ENCODE measurements at places on chromosomes 1 and 21. TPM values are rescaled to one million over a fixed set of nuclear protein-coding genes. Genes with fewer than 3 reads are reported as not detected.

Gene TMEM50A
- 70.5 TPM for total RNA-seq

Gene KRTAP19-1
- not detected for total RNA-seq

Gene RGS8
- not detected for total RNA-seq

Gene PIGV
- 6.1 TPM for total RNA-seq

GRCh38 chr1:54396261-54396933 is 9.8 kb downstream of the SSBP3 start:
- DNase-seq, result no peak

- no peak for DNase-seq
Observed at GRCh38 chr1:186957314-186957713, 128.6 kb downstream of the PLA2G4A start.

DNA sequence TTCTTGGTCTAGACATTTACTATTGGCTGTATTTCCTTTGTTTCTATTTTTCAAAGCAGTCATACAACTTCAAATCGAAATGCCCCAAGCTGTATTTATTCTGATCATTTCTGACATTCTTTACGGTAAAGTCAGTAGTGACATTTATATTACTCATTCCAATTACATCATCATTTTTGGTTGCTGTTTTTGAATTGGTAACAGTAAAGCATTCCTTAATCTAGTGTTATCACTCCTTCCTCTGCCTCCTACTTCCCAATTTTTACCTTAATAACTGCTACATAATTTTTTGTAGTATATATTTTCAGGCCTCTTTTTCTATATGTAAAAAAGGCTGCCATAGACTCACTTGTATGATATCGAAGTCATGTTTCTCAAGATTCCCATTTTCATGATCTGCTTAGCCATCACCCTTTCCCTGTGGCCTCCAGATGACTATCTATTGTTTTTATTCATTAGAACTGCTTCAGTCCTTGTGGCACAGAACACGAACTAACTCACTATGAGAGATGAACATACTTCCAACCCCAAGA is 167.2 kb downstream of the RUNX1 start:
- DNase-seq, result no peak

GRCh38 chr1:64378826-64379225 is 91.1 kb upstream of the CACHD1 start:
- DNase-seq, result no peak
